ENCODE measurements at places on chromosomes 2 and 18.

- DNase-seq, result peak; percentile 92
Measured at GRCh38 chr2:54239427-54239826, 16.6 kb downstream of the TSPYL6 start.

- DNase-seq, result peak; percentile 56
Measured at GRCh38 chr2:184597571-184597991, 748 bp upstream of the ZNF804A start.

- DNase-seq, result no peak
Measured at GRCh38 chr2:1775511-1776035, 31.3 kb upstream of the PXDN start.

- peak; percentile 90 for DNase-seq
Measured at GRCh38 chr2:37843556-37843955, 81.5 kb upstream of the RMDN2 start.

DNA sequence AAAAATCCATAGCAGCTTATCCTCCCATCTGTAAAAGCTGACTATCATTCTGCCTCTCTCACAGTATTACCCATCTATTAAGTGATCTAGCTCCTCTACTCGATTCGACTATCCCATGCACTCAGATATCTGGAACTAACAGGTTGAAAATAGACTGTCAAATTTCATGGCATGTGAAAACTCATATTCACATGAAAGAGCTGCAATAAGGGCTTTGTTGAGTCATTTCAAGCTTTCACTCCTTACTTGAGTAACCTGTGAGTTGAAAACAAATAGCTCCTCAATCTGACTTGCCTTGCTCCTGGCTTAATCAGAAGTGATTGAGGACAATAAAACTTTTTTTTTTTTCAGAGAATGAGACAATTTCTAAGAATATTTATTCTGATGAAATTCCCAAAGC lies 192.4 kb upstream of the ERBB4 start:
- DNase-seq, result no peak

- no peak for DNase-seq
Measured at GRCh38 chr2:240249423-240250149, 109.1 kb upstream of the OTOS start.

DNA sequence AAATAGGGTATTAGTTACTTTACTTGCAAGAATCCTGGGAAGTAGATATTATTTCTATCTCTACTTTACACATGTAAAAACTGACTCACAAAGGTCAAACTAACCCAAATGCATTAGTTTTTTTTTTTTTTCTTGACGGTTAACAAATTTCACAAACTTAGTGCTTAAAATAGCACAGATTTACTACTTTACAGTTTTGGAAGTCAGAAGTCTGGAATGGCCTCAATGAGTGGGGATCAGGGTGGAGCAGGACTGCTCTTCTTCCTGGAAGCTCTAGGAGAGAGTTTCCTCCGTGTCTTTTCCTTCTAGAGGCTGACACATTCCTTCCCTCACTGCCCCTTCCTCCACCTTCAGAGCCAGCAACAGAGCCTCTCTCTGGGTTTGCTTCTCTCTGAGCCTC lies 117.2 kb downstream of the COL6A3 start:
- DNase-seq, result peak; percentile 86

GRCh38 chr2:70554338-70554892 lies 789 bp upstream of the TGFA start:
- DNase-seq, result no peak

DNA sequence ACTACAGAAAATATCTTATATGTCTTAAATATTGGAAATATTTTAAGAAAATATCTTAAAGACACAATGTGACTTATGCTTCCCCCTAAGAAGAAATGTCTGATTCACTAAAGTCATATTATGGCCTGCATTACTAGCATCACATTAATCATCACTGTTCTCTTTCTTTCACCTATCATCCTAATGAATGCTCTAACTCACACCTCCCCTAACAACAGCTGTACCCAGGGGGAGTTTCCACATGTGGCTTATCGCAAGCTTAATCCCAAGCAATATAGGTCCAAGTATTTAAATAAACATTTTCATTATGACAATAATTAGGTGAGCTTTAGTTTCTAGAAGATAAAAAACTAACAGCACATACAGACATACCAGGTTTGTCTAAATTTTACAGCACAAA lies 39.6 kb downstream of the REV1 start:
- no peak for DNase-seq

DNA sequence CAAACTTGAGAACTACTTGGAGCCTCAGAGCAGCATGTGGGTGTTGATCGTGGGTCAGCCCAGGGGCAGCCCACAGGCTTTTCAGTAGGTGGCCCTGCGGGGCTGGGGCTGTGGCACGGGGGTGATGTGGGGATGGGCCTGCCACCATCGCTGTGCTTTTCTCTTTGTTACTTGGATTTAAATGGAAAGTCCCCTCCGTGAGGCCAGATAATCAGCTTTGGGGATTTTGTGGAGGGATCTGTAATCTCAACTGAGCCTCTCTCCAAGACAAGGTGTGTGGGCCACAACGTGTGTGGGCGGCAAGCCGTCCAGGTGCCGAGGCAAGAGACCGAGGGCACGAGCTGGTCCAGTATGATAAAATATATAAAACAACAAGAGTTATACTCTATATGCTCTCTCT lies 16.7 kb downstream of the COLEC11 start:
- no peak for DNase-seq

- peak; percentile 68 for DNase-seq
Measured at GRCh38 chr2:143505542-143505941, 376.3 kb downstream of the ARHGAP15 start.

DNA sequence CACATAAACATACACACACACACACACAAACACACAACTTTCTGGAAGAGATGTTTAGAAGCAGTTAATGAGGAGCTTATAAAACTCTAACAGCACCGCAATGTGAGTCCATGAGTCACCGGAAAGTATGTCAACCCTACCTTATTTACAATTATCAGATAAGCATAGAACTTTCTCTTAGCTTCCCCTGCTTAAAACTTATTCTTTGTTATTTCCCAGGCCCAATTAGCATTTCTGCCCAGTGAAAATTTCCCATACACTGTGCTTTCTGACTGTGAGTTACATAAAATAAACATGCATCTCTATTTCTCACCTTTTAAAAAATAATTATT lies 737.6 kb downstream of the LRP1B start:
- peak; percentile 64 for DNase-seq

- peak; percentile 4 for DNase-seq
Measured at GRCh38 chr2:24334245-24334633, 26.1 kb downstream of the ITSN2 start.

- peak; percentile 33 for DNase-seq
Measured at GRCh38 chr2:200220251-200220650, 86.2 kb upstream of the SPATS2L start.

- peak; percentile 25 for DNase-seq
Measured at GRCh38 chr2:22798386-22798785, 586.6 kb upstream of the KLHL29 start.

- DNase-seq, result no peak
Measured at GRCh38 chr2:45010702-45011012, 1.4 kb upstream of the SIX2 start.

DNA sequence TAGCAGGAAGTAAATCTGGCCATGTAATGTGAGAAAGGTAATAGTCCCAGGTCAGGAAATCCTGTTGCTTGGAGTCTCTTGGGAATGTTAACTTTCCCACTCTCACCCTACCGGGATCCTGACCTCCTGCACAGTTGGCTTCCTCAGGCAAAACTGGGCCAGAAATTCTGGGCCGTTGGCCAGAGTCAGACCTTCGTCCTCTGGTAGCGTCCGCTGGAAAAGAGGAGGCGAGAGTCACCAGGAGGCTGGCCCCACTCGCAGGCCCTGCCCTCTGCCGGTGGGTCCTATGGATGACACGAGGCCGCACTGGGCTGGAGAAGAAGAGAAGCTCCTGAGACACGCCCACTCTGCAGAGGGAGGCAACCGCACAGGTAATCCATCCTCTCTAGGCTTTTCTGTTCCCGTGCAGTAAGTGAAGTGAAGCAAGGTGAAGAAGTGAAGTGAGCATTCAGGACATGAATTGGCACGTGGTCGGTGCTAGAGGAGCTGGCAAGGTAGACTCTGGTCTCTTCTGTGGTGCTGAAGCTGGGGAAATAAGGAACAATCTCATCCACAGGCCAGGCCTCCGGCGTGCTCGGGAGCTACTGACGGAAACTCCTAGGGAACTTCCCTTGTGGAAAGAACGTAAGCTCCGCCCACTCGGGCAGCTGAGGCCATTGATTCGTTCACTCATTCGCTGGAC lies 182.7 kb upstream of the GLI2 start:
- DNase-seq, result peak; percentile 57

DNA sequence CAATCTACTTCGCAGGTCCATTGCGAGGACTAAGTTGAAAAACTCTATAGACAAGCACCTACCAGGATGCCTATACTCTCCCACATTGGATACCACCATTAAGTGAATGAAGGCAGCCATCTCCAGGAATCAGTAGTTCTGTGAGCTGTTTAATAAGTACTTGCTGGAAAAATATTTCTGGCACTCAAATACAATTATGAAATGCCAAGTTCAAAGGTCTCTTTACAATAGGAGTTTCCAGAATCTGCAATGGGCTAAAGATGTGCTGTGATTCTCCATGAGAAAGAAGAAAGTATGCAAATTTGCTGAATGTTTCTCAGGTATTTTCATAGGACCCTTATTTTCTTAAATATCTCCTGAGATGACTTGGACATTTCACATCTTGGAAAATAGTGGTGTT lies 103.0 kb downstream of the AP1S3 start:
- DNase-seq, result no peak

GRCh38 chr2:234770031-234770506 lies 181.7 kb upstream of the SH3BP4 start:
- peak; percentile 47 for DNase-seq

Measured in fibroblast of skin of right biceps (primary cell).